ENCODE measurements at places on chromosomes 2 and 18.

DNA sequence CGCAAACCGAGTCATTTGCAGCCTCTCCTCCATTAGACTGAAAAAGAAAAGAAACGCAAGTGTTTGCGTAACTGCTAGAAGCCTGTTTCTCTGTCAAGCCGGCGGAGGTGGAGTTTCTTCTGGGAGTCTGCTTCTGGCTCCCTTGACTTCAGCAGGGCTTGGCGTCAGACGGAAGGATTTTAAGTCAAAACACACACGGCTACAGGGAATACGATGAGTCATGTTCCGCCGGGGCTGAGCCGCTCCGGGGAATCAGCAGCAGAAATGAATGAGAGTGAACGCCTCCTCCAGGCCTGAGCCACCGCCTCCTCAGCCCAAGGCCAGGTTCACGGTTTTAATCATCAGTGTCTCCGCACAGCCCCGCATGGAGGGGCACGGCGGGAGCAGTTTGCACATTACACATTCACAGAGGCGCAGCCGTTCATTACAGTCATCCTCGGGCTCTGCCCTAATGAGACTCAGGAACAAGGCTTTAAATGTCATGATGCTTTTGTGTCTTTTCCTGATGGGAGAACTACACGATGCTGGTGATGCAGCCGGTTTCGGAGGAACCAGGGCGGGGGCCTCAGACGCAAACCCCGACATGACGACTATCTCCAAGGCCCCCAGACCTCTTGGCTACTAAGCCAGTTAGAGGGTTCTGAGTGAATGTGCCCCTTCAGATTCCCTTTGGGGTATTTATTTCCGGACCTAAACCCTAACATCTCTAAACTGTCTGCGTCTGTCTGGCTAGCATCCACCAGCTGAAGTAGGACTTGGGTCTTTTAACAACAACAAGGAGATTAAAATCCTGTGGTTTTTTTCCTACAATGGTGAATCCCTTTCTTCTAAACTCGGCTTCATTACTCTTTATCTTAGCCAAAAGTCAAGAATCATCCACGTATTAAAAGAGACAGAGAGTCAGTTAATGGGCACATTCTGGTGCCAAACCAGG, 11.1 kb upstream of the SCG2 start:
- DNase-seq: no peak

- DNase-seq: no peak
Observed at GRCh38 chr2:222025881-222026271, 272.9 kb downstream of the PAX3 start.

DNA sequence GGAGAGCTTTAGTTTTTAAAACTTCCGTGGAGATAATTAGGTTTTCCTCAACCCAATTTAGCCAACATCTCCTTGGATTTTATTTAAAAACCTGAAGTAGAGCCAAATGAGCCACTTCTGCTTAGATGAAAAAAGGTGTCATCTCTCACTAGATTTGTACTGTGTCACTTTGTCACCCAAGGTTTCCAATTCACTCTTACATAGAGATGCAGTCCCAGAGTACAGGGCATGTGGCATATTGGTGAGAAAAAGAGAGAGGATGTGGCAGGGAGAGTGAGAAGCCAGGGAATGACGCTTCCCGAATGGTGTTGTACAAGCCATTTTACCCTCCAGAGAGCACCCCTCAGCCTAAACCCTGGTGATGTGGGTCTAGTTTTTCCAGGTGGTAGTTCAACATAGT, 44.4 kb upstream of the CTLA4 start:
- DNase-seq: no peak

DNA sequence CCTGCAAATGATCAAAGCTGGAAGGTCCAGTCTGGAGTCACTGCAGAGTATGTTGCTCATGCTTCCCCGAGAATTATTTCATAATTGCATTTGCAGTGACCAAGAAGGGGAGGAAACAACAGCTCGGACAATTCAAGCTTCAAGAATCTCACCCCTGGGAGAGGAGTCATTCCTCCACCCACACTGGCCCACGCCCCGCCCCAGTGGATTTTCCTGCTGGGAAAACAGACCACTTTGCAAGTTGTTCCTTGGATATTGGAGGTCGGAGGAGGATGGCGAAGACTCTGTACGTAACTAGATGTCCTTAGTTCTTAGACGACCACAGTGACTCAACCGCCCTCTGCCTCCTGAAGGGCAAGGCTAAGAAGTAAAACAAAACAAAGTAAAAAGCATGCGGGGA, 159.4 kb downstream of the TPO start:
- DNase-seq: no peak

- no peak for DNase-seq
Observed at GRCh38 chr2:168661863-168662256, 140.6 kb upstream of the NOSTRIN start.

- DNase-seq: no peak
Observed at GRCh38 chr18:79621501-79621900, 58.1 kb upstream of the CTDP1 start.

DNA sequence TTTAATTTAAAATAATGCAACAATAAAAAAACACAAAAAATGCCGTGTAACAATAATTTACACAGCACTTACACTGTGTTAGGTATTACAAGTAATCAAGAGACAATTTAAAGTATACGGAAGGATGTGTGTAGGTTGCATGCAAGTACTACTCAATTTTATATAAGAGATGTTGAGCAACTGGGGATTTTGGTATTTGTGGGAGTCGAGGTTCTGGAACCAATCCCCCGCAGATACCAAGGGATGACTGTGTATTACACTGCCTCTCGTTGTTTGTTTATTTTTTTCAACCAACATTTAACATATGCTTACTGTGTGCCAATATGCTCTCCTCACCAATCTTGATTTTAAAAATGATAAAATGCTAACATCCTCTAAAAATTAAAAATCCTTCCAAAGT, 24.8 kb downstream of the MAP3K2 start:
- no peak for DNase-seq

- no peak for DNase-seq
Observed at GRCh38 chr18:50527636-50528307, 32.1 kb upstream of the MAPK4 start.

- no peak for DNase-seq
Observed at GRCh38 chr2:237234268-237234667, 148.6 kb downstream of the COPS8 start.

- no peak for DNase-seq
Observed at GRCh38 chr2:152037743-152038435, 61.0 kb downstream of the CACNB4 start.

GRCh38 chr2:41829052-41829451, 218.8 kb upstream of the PKDCC start:
- DNase-seq: no peak

- DNase-seq: no peak
Observed at GRCh38 chr2:122670897-122671296, 915.4 kb downstream of the TSN start.

DNA sequence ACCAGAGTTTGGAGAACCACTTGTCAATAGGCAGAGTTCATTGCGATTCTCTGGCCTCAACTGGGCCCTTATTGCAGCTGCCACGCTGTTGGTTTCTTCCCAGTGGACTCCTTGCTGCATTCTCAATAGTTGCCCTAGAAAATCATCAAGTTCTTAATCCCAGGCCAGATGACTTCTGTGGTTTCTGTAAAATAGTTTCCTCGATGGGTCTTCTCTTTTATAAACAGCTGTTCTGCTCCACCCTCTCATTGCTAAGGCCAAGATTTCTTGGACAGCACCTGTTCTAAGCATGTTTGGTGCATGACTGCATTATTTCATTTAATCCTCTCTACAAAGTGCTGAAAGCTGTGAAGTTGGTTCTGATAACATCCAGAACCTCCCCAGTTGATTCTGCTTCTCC, 131.0 kb downstream of the BCL2L11 start:
- no peak for DNase-seq

GRCh38 chr18:4107049-4107467, 348.0 kb downstream of the DLGAP1 start:
- no peak for DNase-seq

DNA sequence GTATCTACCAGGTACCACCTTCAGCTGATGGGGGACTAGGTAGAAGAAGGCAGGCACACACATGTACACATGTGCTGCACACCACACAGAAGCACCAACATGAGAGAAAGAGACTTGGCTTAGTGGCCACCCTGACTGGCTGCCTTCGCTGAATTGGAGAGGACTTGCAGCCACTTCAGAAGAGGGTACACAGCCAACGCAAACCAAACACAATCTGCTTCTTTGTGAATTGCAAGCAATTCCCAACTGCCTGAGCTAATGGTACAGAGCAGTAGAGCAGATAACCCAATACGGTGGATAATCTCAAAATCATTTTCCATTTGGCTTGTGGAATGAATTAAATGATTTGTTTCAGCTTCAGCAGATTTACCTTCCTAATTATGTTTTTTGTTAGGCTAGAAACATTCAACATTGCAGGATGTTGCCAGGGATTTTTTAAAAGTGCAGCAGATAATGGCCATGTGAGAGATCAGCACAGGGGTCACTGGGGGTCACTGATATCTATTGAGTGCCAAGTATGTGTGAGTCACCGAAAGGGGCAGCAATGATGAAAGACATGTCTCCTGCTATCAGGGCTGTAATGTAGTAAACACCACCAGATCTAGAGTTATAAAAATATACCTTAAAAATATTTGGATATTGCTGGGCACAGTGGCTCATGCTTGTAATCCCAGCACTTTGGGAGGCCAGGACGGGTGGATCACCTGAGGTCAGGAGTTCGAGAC, 652.6 kb downstream of the BCL11A start:
- no peak for DNase-seq

GRCh38 chr2:176682278-176682677, 413.0 kb downstream of the MTX2 start:
- no peak for DNase-seq

DNA sequence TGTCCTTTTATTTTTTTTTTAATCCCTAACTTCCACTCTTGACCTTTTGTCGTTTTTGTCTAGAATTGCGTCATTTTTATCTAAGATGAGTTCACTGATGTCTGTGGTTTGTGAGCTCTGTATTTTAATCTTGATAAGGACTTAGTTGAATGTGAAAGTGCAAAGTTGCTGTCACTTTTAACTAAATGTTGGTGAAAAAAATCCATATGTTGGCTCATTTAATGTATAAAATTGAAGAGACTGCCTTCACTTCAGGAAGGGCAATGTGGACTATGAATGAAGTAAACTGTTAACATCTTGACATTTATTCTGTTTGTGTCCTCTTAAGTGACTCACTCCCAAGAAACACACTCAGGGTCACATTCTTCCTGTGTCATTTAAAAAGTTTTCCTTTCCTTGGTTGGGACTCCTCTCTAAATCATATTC, 256.6 kb upstream of the RASGRP3 start:
- no peak for DNase-seq

- DNase-seq: no peak
Observed at GRCh38 chr2:1979569-1979968, 235.3 kb upstream of the PXDN start.

GRCh38 chr2:139424101-139424500, 643.9 kb upstream of the NXPH2 start:
- no peak for DNase-seq

DNA sequence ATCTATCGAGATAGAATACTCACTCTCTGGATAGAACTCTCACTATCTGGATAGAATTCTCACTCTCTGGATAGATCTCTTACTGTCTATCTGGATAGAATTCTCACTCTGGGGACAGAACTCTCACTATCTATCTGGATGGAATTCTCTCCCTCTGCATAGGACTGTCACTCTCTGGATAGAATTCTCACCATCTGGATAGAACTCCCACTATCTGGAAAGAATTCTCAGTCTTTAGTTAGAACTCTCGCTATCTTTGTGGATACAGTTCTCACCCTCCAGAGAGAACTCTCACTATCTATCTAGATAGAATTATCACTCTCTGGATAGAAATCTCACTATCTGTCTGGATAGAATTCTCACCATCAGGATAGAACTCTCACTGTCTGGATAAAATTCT, 16.5 kb downstream of the ABCG8 start:
- DNase-seq: no peak

GRCh38 chr2:691821-692761, 14.9 kb upstream of the TMEM18 start:
- DNase-seq: no peak

DNA sequence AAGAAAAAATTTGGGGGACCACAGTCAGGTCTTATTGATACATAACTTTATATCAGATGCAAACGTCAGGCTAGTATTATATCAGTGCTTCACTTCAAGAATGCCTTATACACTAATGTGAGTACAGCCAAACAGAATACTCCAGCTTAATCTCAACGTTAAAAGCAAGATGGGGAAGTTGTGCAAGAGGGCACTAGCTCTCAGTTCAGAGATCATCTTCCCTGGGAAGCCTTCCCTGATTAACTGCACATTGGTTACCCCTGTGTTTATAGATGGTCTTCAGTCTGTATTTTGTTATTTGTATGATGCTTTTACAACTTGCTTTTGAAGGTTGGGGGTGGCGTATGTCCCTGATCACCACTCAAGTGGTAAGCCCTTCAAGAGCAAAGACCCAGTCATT, 11.4 kb downstream of the EPAS1 start:
- DNase-seq: no peak

GRCh38 chr2:67453310-67453709, 56.2 kb downstream of the ETAA1 start:
- no peak for DNase-seq

GRCh38 chr18:36035253-36035652, 32.1 kb downstream of the RPRD1A start:
- no peak for DNase-seq

DNA sequence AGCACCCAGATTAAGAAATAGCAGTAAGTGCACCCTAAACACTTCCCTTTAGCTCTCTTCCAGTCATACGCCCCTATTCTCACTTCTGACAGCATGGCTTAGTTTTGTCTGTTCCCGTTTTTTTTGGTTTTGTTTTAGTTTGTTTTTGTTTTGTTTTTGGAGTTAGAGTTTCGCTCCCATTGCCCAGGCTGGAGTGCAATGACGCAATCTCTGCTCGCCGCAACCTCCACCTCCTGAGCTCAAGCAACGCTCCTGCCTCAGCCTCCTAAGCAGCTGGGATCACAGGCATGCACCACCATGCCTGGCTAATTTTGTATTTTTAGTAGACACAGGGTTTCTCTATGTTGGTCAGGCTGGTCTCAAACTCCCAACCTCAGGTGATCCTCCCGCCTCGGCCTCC, 2067.7 kb downstream of the SUCLG1 start:
- no peak for DNase-seq

GRCh38 chr2:4369826-4370419, 666.5 kb downstream of the DCDC2C start:
- DNase-seq: no peak

GRCh38 chr2:101985101-101985792, 6.5 kb upstream of the IL1R2 start:
- no peak for DNase-seq

DNA sequence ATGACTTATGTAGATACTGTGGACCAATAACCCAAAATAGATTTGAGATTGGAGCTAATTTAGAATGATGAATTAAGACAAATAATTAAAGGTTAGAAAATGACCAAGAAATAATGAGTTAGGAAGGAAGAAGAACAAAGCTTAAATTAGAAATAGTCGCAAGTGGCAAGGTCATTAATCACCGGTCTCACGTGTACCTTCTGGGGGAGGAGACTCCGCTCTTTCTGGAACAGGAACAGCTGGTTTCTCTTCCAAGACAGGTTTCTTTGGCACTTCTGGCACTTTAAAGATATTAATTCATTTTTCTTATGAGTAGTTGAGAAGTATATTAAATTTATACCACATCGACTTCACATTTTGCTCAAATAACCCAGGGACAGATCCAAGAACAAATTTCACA, 156.7 kb downstream of the TTN start:
- DNase-seq: no peak
